A673 (cell line): ENCODE measurements at places on chromosomes 2 and 18. TPM values are rescaled to one million over a fixed set of nuclear protein-coding genes. Genes with fewer than 3 reads are reported as not detected.
A peak's percentile ranks its signal among the peaks of the same experiment; 100 is the strongest.

GRCh38 chr2:218149848-218150440 is 16.8 kb downstream of the CXCR1 start:
- H3K4me3 ChIP-seq = no peak overlapping the region
- no peak for DNase-seq
- no peak overlapping the region for H3K27ac ChIP-seq
- no peaks in the 10 kb centered on the region for H3K36me3 ChIP-seq
- H3K27me3 ChIP-seq = peaks cover 20% of the 10 kb centered on the region

- no peak overlapping the region for H3K27ac ChIP-seq
- peaks cover 19% of the 10 kb centered on the region for H3K4me1 ChIP-seq
- no peak for DNase-seq
- H3K27me3 ChIP-seq = no peaks in the 10 kb centered on the region
Measured at GRCh38 chr2:178508646-178509045, 28.4 kb downstream of the PLEKHA3 start.

DNA sequence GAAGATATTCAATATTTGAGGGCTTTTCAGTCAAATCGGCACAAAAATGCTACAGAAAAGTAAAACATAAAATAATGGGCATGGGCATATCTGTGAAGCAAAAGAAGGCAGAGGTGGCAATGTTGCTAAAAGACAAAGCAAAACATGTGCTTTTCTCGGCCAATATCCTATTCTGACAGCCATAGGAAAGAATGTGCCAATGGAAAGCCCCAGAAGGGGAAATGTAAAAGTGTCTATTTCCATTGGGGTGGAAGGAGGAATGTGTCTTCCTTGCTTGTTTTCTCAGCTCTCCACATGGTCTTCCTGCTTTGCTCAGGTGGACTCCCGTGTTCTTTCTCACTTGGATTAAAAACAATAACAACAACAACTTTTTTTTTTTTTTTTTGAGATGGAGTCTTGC is 13.7 kb upstream of the PER2 start:
- H3K4me3 ChIP-seq = no peak overlapping the region
- H3K4me1 ChIP-seq = no peaks in the 10 kb centered on the region
- no peaks in the 10 kb centered on the region for H3K27me3 ChIP-seq
- H3K27ac ChIP-seq = no peak overlapping the region

- peaks cover 33% of the 10 kb centered on the region for H3K4me1 ChIP-seq
- H3K4me3 ChIP-seq = no peak overlapping the region
- no peaks in the 10 kb centered on the region for H3K27me3 ChIP-seq
- H3K36me3 ChIP-seq = no peaks in the 10 kb centered on the region
- no peak overlapping the region for H3K27ac ChIP-seq
Measured at GRCh38 chr18:55287935-55288868, 299.8 kb downstream of the TCF4 start.

DNA sequence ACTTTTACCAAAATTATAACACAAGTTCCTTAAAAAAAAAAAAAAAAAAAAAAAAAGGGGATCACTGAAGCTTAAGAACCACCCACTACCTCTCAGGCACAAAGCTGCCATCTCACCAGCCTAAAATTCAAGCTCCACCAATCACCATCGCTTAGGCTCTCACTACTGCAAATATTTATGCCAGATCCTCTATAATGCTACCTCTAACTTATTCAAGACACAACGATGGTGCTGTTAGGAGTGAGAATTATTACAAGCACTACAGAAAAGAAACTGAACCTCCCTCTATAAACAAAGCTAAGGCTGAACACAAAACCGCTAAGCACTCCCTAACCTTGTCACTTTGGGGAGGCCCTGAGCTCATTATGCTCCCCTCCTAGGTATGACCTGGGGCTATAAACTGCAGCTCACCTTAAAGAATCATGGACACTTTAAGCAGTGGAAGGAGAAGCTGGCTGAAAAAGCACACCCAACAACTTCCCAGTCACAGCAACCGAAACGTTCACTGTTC is 3.6 kb downstream of the FZD5 start:
- H3K4me3 ChIP-seq = no peak overlapping the region
- H3K36me3 ChIP-seq = no peaks in the 10 kb centered on the region
- H3K4me1 ChIP-seq = peaks cover 7% of the 10 kb centered on the region
- no peak overlapping the region for H3K27ac ChIP-seq
- DNase-seq = no peak

DNA sequence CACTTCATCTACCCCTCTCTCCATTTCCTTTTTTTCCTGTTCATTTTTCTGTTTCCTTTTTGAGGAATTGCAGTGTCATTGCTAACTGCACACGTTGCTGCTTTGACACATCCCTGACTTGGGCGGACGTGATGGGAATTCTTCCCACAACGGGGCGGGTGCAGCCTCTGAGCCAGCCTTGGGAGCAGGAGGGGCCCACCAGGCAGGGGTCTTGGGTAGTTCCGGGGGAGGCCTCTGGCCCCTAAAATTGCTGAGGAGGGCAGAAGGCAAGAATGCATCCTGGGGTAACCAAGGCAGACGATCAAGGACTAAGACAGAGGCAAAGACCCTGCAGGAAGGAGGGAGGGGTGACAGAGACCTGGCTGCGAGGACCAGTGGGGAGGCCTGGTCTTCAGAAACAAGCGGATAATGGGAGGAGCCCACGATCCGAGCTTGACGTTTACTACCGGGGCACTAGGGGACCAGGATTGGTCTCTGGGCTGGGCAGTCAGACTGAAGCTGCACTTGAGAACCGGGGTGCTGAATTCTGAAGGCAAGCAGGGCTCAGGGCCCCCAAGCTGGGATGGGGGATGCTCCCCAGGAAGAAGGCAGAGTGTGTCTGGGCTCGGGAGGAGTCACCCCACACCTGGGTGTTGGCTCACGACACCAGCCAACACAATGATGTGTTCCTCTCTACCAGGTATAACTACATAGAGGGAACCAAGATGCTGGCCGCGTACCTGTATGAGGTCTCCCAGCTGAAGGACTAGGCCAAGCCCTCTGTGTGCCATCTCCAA is 14.8 kb upstream of the CNDP1 start:
- DNase-seq = no peak
- no peak overlapping the region for H3K4me3 ChIP-seq
- H3K27ac ChIP-seq = no peak overlapping the region
- no peaks in the 10 kb centered on the region for H3K27me3 ChIP-seq

GRCh38 chr2:237315170-237315828 is 98.7 kb downstream of the COL6A3 start:
- DNase-seq = peak; percentile 35
- H3K36me3 ChIP-seq = no peaks in the 10 kb centered on the region
- H3K27ac ChIP-seq = no peak overlapping the region
- H3K4me3 ChIP-seq = no peak overlapping the region

DNA sequence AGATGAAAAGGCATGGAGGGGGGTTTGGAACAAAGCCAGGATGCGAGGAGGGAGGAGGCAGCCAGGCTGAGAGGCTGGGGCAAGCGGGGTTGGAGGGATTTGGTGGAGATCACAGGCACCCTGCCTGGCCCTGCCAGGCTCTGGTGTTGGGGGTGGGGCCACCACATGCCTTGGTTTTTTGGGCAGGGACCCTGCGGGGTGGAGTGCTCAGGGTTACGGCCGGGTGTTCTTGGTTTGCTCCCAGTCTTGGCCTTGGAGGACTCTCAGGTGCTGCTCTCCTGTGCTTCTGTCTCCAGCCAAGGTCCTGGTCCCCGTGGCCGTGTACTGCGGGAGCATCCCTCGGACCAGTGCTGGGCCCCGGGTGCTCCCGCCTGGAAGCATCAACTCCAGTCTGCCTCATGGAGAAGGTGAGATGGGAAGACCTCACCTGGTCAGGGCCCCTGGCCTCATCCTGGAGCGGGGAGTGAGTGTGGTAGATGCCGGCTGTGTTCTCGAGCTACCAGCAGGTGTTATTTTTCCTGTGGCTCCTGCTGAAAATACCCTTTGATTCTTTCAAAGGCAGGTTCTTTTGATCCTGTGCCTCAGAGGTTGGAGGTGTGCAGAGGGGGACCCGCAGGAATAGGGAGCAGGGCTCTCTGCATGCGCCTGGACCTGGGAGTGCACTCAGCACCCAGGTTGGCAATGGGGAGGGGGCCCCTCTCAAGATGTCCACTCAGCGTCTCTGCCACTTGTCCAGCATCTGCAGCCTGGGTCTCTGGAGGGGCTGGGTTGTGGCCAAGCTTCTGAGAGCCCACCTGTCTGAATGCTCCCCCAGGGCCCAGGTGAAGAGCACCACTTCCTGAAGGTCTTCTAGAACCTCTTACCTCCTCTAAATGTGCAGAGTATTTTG is 17.0 kb downstream of the TOGARAM2 start:
- no peak for DNase-seq
- no peaks in the 10 kb centered on the region for H3K36me3 ChIP-seq
- H3K4me1 ChIP-seq = no peaks in the 10 kb centered on the region
- H3K27ac ChIP-seq = no peak overlapping the region
- H3K27me3 ChIP-seq = no peaks in the 10 kb centered on the region
- H3K4me3 ChIP-seq = no peak overlapping the region

- H3K27ac ChIP-seq = no peak overlapping the region
- H3K4me1 ChIP-seq = no peaks in the 10 kb centered on the region
- H3K4me3 ChIP-seq = no peak overlapping the region
- no peaks in the 10 kb centered on the region for H3K27me3 ChIP-seq
- no peak for DNase-seq
Measured at GRCh38 chr2:39685126-39685525, 19.4 kb downstream of the TMEM178A start.

AP1S3 gene
- 19.9 and 23.0 TPM in 2 replicates for total RNA-seq

C2orf78 gene
- not detected in 2 replicates for total RNA-seq

MERTK gene
- total RNA-seq = 18.4 and 20.1 TPM in 2 replicates
